Breast epithelium (tissue), 4 donors: ENCODE measurements at places on chromosomes 4 and X. TPM values are rescaled to one million over a fixed set of nuclear protein-coding genes. Genes with fewer than 3 reads are reported as not detected.

The CT55 gene
- not detected for total RNA-seq

The GRSF1 gene
- total RNA-seq = 56.8 TPM

DNA sequence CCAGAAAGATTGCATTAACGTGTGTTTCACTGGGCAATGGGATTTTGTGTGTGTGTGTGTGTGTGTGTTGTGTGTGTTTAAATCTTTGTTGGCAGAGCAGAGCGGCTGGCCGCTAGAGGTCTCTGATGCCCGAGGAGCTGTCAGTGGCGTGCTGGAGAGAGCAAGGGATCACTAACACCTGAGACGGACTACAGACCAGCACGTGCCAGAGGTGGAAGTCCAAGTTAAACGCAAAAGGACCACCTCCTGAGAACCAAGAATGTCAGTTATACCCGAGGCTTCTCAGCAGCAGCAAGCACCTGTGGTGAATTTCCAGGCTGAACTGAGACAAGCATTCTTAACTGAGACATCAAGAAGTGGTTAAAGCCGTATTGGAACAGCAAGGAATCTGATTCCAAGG is 9.0 kb upstream of the SLC25A14 start:
- no peak overlapping the region for H3K4me3 ChIP-seq
- no peaks in the 10 kb centered on the region for H3K4me1 ChIP-seq
- peaks cover 39% of the 10 kb centered on the region for H3K27me3 ChIP-seq

- no peaks in the 10 kb centered on the region for H3K36me3 ChIP-seq
- no peak for DNase-seq
- no peaks in the 10 kb centered on the region for H3K4me1 ChIP-seq
- no peak overlapping the region for H3K4me3 ChIP-seq
- H3K27me3 ChIP-seq = no peaks in the 10 kb centered on the region
Measured at GRCh38 chrX:129111081-129111798, 412.1 kb downstream of the SMARCA1 start.
